Aorta (tissue), 5 donors: ENCODE measurements at places on chromosomes 2 and 18.

DNA sequence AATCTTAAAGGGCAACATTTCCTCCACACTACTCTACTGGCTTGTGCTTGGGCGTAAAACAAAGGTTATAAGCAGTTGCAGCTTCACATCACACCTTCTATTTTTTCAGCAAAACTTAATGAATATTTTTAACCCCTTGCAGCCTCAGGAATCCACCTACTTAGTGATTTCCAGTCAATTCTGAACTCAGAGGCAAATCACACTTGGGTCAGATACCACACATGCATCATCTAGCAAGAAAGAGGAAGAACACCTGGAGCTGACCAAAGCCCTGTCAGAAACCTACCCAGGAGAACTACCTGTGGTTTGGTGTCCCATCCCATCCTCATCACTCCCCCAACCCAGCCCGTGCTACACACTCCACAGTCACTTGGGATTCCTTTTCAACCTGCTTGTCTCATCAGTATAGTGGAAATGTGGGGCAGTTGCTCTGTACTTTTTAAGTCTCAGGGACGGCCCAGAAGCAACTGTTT is 25.5 kb downstream of the PIAS2 start:
- no peaks in the 10 kb centered on the region for H3K4me1 ChIP-seq
- H3K4me3 ChIP-seq, result no peak overlapping the region
- no peak for DNase-seq
- H3K27ac ChIP-seq, result no peak overlapping the region
- peaks cover 8% of the 10 kb centered on the region for H3K36me3 ChIP-seq

DNA sequence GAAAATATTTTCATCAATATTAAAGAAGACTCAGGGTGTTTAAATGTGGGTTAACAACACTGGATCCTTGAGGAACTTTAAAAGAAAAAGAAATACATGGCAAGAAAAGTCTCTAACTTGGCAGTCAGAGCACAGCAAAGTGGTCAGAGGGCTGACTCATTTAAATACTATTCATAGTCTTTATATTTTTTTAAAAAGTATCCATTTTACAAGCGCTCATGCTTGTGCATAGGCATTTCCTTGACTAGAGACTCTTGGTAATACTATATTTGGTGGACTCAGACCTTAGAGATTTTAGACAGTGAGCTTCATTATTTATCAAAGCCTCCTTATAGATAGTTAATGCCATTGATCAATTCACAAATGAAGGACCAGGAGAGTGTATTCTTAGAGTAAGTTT is 110.2 kb downstream of the ABCA12 start:
- no peaks in the 10 kb centered on the region for H3K27me3 ChIP-seq
- H3K4me1 ChIP-seq, result no peaks in the 10 kb centered on the region
- no peaks in the 10 kb centered on the region for H3K36me3 ChIP-seq
- H3K27ac ChIP-seq, result no peak overlapping the region

DNA sequence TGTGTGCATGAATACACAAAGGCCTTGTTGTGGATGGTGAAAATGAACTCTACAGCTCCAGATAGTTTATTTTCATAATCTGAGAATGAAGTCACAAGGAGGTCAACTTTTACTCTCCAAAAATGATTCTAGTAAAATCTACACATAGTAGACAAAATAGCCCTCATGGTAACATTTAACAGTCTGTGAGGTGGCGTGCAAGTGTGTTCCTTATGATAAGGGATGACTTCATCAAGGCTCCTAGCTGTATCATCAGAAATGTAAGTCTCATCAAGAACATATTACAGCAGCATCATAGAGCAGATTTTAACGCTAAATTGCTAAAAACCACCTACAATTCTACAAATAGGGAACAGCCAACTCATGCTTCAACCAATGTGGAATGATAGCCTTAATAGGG is 72.3 kb upstream of the RIOK3 start:
- no peak overlapping the region for H3K27ac ChIP-seq
- DNase-seq, result no peak
- H3K4me1 ChIP-seq, result no peaks in the 10 kb centered on the region
- H3K36me3 ChIP-seq, result no peaks in the 10 kb centered on the region
- H3K27me3 ChIP-seq, result no peaks in the 10 kb centered on the region

GRCh38 chr2:203775684-203776083 is 69.2 kb downstream of the CD28 start:
- no peaks in the 10 kb centered on the region for H3K36me3 ChIP-seq
- no peak overlapping the region for H3K4me3 ChIP-seq
- no peaks in the 10 kb centered on the region for H3K27me3 ChIP-seq
- DNase-seq, result no peak
- H3K4me1 ChIP-seq, result no peaks in the 10 kb centered on the region
- no peak overlapping the region for H3K27ac ChIP-seq

DNA sequence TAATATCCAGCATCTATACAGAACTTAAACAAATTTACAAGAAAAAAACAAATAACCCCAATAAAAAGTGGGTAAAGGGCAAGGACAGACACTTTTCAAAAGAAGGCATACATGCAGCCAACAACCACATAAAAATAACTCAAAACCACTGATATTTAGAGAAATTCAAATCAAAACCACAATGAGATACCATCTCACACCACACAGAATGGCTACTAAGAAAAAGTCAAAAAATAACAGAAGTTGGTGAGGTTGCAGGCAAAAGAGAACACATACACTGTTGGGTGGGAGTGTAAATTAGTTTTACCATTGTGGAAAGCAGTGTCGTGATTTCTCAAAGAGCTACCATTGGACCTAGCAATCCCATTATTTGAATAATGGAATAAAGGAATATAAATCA is 1973.9 kb upstream of the LRRTM1 start:
- H3K4me3 ChIP-seq, result no peak overlapping the region
- no peaks in the 10 kb centered on the region for H3K27me3 ChIP-seq
- DNase-seq, result no peak
- no peak overlapping the region for H3K27ac ChIP-seq

DNA sequence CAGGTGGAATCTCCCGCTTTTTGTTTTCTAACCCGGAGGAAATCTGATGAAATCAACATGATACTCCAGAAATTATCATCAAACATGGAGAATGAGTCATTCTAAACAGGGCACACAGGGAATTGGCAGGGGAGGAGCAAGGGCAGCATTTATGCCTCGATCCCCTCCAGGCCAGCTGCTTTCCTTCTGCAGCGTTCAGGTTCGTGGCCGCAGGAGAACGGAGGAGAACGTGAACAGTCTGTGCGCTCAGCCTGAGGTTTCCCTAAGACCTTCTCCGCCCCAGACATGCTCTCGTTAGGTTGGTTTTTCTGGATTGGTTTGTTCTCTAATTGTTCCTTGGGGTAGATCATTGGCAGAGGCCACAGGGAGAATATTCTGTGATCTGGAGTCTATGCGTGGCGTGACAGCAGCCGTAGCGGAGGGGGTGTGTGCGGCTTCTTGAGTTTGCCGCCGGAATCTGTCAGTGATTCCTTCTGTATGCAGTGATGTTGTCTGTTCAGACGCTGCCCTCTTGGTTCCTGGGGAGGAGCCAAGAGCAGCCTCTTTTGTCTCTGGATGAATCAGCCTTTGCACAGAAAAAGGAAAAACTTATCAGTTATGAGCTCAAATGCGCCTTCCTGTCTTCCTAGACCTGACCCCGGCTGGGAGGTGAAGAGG is 75.9 kb downstream of the SH3BP4 start:
- H3K27me3 ChIP-seq, result no peaks in the 10 kb centered on the region
- no peak for DNase-seq
- no peaks in the 10 kb centered on the region for H3K36me3 ChIP-seq
- H3K4me3 ChIP-seq, result no peak overlapping the region

DNA sequence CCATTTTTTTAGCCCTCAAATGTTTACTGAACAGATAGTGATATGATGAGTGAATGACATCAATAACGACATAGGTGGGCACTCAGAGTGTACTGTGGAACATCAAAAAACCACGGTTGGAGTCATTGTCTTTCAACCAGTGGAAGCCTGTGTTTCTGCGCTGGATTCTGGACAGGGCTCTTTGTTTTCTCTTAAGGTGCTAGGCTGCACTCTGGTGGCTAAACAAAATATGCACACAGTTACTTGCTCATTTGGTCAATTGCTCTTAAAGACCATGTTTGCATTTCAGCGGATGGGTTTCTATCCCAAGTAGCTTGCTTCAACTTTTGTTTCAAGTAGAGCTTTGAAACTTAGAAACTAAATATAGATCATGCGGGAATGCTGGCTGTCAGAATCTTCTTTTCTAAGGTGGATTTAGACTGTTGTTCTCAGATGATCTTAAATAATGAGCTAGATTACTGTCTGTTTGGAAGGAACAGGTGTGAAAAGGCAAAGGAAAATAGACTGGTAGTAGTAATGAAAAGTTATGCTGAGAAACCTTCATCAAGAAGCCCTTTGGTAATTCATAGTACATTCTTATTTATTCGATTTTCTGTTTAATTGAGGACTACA is 48.5 kb upstream of the LYPD6B start:
- no peak overlapping the region for H3K27ac ChIP-seq
- H3K36me3 ChIP-seq, result no peaks in the 10 kb centered on the region
- H3K27me3 ChIP-seq, result no peaks in the 10 kb centered on the region
- no peaks in the 10 kb centered on the region for H3K4me1 ChIP-seq
- no peak for DNase-seq
- H3K4me3 ChIP-seq, result no peak overlapping the region

DNA sequence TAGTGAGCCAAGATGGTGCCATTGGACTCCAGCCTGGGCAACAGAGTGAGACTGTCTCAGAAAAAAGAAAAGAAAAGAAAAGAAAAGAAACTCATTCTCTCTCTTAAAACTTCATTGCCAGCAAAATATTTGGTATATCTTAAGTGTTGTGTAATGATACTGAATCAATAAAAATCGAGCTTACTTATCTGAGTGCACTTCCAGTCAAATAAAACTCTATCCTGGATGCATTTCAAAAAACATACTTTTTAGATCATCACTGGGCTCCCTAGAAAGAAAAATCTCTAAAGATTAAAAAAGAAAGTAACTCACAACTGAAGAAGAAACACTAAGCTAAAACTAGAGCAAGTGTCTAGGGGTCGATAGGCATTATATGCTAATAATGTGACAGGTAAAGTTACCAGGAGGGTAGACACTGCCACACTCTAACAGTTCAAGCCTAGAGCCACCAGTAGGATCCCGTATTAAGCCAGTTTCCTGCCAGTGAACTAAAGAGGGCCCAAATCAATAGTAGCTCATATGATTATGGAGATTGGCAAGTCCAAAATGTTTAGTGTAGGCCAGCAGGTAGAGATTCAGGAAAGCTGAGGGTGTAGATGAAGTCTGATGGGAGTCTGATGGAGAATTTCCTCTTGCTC is 242.1 kb upstream of the CYRIA start:
- no peak overlapping the region for H3K4me3 ChIP-seq
- DNase-seq, result no peak
- H3K27me3 ChIP-seq, result no peaks in the 10 kb centered on the region
- H3K4me1 ChIP-seq, result no peaks in the 10 kb centered on the region

DNA sequence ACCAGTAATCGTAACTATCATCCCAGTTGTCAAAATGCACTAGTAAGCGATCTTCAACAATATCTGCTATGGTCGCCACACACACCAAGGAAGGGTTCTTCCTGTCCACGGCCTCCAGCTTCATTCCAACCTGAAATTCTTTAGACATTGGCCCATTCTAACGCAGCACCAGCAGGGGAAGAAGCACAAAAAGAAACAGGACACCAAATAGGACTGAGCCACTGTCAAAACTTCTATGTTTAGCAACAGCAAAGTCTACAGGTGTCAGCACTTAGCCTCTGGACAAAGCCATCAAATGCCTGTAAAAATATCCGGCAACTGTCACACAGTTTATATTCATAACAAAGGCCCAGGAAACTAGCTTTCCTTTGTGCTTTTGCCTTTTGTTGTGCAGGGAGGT is 175.0 kb downstream of the L3MBTL4 start:
- no peak overlapping the region for H3K27ac ChIP-seq
- no peak for DNase-seq
- no peak overlapping the region for H3K4me3 ChIP-seq
- no peaks in the 10 kb centered on the region for H3K36me3 ChIP-seq
- no peaks in the 10 kb centered on the region for H3K4me1 ChIP-seq

DNA sequence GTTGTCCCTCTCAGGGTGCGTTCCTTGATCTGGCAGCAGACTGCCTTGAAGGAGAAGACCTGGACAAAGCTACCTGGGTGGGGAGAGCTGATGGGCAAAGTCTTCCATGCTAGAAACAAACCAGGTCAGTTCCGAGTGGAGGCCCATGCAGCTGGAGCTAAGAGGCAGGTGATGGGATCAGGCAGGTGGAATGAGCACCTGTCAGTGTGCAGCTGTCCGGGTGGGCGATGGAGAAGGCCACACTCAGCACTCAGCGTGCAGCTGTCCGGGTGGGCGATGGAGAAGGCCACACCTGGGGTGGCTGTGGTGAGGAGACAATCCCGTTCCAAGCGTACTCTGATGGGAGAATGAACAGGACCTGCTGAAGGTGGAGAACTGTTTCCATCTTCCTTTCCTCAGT is 237.3 kb upstream of the MYT1L start:
- H3K27me3 ChIP-seq, result no peaks in the 10 kb centered on the region
- H3K4me3 ChIP-seq, result no peak overlapping the region
- no peak for DNase-seq
- no peaks in the 10 kb centered on the region for H3K36me3 ChIP-seq

DNA sequence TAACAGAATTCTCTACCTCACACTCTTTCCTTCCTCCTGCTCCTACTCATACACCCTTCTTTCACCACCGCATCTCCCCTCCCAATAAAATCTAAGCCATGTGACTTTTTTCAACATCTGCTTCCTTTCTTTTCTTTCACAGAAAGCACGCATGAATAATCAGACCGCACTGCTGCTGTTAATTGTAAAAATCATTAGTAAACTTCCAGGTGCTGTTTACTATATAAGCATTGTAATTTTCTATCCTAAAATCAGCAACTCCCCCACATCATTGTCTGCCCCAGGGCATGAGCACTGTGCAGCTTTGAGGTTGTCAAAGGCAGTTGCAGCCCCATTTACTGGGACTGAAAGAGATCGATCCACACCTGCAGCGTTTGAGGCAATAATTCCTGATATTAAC is 782.6 kb upstream of the ID2 start:
- no peak overlapping the region for H3K4me3 ChIP-seq
- H3K4me1 ChIP-seq, result no peaks in the 10 kb centered on the region
- H3K27ac ChIP-seq, result no peak overlapping the region
- H3K27me3 ChIP-seq, result no peaks in the 10 kb centered on the region
- no peak for DNase-seq
- H3K36me3 ChIP-seq, result no peaks in the 10 kb centered on the region

DNA sequence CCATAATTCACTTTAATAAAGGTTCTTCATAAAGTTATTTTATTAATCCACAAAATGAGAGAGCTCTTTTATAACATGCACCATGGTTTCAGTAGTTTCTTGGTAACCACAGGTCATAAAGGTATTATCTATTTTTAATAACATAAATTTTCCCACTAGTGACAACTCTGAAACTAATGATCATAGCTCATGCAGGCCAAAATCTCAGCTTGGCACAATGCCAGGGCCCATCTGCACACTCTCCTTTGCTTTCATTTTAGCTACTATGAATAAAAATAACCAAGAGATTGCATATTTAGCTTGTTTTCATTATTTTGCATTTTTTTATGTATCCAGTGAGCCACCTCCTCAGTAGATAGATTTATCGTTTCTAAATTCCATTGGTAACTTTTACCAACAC is 691.8 kb upstream of the CHAC2 start:
- DNase-seq, result no peak
- H3K27me3 ChIP-seq, result no peaks in the 10 kb centered on the region
- no peak overlapping the region for H3K27ac ChIP-seq
- H3K4me1 ChIP-seq, result no peaks in the 10 kb centered on the region

- no peak overlapping the region for H3K27ac ChIP-seq
- no peak overlapping the region for H3K4me3 ChIP-seq
- no peaks in the 10 kb centered on the region for H3K4me1 ChIP-seq
- H3K36me3 ChIP-seq, result no peaks in the 10 kb centered on the region
- H3K27me3 ChIP-seq, result no peaks in the 10 kb centered on the region
- DNase-seq, result no peak
Measured at GRCh38 chr2:213189001-213189899, 37.8 kb upstream of the IKZF2 start.

- no peak overlapping the region for H3K4me3 ChIP-seq
- no peaks in the 10 kb centered on the region for H3K4me1 ChIP-seq
- no peak for DNase-seq
- no peak overlapping the region for H3K27ac ChIP-seq
- H3K27me3 ChIP-seq, result no peaks in the 10 kb centered on the region
Measured at GRCh38 chr2:237720957-237721356, 77.6 kb upstream of the RBM44 start.
